Left colon (tissue), 2 donors: ENCODE measurements at places on chromosomes 5 and 9. TPM values are rescaled to one million over a fixed set of nuclear protein-coding genes. Genes with fewer than 3 reads are reported as not detected.

- DNase-seq = no peak
These were observed 104.3 kb downstream of the FGF18 start for GRCh38 chr5:171523781-171524180.

- DNase-seq = peak; percentile 33
These were observed at the start of gene LMX1B for GRCh38 chr9:126613651-126614050. Gene LMX1B, plus strand, starts transcription at chr9:126613928. Its CDS starts 522 bp downstream, at chr9:126614450.

- DNase-seq = no peak
These were observed 1.5 kb upstream of the TRAF1 start for GRCh38 chr9:120928015-120928482.

DNA sequence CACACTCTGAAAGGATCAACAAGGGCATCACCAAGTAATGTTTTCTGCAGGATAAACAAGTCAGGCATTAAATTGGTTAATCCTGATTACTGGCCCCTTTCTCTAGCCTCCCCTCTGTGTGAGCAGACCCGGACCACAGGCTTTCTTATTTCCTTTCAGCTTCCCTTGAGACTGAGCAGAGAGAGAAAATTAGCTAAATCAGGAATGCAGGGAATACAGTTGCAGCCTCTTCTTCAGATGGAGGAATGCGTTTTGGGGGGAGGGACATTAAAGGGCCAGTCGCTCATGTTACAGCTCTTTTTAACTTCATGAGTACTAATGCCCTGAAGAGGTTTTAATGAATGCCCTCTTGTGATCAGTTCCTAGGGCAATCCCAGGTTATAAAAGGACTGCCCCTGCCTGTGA is 19.8 kb downstream of the PCDHAC2 start:
- no peak for DNase-seq

GRCh38 chr5:179176571-179177230 is 116.5 kb downstream of the ZNF354C start:
- DNase-seq = no peak

PCDHB13 gene
- 1.3 TPM for total RNA-seq
